Activated T-cell treated with anti-CD3 and anti-CD28 coated beads for 4 hours (primary cell): ENCODE measurements at places on chromosomes 2 and 18.

- no peak for DNase-seq
These were observed 32.8 kb downstream of the FSIP2 start for GRCh38 chr2:185771396-185771795.

GRCh38 chr2:58578276-58578675, 337.2 kb upstream of the FANCL start:
- DNase-seq, result no peak

- no peak for DNase-seq
These were observed 578 bp upstream of the ACKR3 start for GRCh38 chr2:236568922-236569572.

DNA sequence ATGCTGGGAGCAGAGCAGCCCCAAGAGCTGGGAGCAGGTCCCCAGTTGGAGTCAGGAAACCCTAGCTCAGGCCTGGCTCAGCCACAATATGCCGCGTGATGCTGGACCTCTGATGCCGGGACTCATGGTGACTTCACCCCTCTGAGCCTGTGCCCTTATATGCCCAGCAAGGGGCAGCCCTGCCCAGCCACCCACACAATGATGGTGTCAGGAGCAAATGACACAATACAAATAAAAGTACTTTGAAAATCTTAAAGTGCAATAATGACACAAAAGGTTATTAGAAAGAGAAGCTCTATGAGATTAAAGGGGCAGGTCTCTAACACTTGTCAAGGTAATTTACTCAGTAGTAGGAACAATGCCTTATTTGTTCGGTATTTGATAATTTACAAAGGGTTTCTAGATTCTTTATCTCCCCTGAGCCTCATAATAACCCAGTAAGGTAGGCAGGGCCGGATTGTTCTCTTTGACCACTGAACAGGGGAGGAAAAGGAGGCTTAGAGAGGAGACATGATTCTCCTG, 18.3 kb upstream of the KIF3C start:
- no peak for DNase-seq

- DNase-seq, result no peak
These were observed 53.2 kb downstream of the SFXN5 start for GRCh38 chr2:73018188-73018825.

- DNase-seq, result no peak
These were observed 433 bp downstream of the SH3RF3 start for GRCh38 chr2:109129356-109129920.

DNA sequence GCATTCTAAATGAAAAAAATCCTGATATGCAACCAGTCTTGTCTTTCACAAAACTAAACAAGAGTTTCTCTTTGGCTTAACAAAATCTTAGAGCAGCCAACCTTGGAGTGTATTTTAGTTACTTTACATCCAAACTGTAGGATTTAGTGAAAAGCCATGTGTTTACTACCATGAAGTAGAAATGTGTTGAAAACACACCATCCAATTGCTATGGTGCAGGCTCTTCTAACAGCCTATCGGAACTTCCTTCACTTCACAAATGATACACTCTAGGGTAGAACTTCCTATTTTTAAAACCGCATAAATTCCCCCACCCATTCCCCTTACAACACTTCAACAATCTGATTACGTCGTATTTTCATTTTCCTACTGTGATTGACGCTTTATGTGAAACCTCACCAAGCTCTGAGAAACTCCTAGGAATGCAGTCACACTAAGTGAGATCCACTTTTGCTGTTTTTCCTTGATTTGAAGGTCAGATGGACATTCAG, 74.4 kb upstream of the MAP4K4 start:
- DNase-seq, result no peak

GRCh38 chr2:162926501-162926900, 87.9 kb upstream of the KCNH7 start:
- no peak for DNase-seq

DNA sequence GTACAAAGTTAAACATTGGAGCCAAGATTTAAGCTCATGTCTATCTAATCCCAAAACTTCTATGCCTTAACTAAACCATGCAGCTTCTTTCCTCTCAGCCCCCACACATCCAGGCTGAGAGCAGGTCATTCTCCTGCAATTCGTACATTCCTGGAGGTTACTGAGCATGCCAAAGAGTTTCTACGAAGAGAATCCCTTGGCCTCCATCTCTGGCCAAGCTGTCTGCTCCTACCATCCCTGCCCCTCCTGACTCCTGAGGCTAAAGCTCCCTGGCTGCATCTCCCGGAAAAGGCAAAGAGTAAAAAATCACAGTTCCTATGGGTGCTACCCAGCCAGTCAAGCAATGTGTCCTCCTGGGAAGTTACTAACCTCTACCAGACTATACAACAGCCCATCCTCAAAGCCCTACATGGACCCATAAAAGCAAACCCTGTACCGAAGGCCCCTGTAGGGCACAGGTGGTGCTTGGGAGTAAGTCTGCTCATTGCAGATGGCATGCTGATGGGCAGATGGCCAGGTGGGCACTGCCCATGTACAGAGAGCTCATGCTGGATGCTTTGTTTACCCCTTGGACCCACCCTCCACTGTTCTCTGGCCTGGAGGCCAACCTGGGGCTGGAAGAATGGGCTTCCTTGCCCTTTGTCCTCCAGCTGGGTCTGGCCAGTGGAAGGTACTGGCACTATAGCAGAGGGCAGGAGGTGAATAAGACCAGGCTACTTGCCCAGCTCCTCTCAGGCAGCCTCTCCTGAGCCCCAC, 99.5 kb downstream of the TTC32 start:
- no peak for DNase-seq

DNA sequence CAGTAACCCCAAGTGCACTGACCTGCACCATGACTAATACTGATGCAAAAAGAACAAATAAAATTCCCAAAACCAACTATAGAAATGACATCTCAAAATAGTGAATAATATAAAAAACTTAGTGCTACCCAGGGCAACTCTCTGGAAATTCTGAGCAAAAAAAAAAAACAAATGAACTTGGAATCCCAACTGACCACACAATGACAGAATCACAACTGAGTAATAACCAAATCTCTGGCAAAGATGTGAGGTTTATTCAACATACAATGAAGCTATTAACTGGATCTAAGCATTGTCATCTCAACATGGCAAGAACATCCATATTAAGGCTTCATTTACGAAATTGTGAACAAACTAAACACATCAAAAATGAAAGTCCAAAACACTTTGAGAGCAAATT, 22.7 kb downstream of the EXOC6B start:
- DNase-seq, result no peak

GRCh38 chr2:100744589-100744988, 75.3 kb upstream of the NPAS2 start:
- DNase-seq, result no peak

DNA sequence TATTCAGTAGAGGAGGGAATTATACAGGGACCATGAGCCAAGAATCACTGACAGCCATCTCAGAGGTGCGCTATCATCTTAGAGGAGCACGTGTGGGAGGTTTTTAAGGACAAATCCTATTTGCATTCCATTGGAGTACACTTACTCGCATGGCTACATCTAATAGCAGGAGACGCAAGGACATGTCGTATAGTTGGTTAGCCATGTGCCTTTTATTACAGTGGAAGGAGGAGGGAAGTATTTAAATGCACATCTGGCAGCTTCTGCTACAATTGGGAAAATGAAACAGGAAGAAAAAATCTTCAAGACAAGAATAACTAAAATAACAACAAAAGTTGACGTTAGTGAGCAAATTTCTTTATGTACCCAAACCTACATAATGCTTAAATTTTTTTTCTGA, 86.5 kb upstream of the UGP2 start:
- DNase-seq, result no peak

GRCh38 chr2:14678761-14679160, 46.2 kb downstream of the LRATD1 start:
- no peak for DNase-seq

GRCh38 chr18:54222922-54223567, 1.4 kb downstream of the MBD2 start:
- DNase-seq, result no peak

GRCh38 chr2:10495311-10495987, 47.3 kb upstream of the ODC1 start:
- no peak for DNase-seq

GRCh38 chr18:79275992-79276391, 119.7 kb upstream of the NFATC1 start:
- no peak for DNase-seq

DNA sequence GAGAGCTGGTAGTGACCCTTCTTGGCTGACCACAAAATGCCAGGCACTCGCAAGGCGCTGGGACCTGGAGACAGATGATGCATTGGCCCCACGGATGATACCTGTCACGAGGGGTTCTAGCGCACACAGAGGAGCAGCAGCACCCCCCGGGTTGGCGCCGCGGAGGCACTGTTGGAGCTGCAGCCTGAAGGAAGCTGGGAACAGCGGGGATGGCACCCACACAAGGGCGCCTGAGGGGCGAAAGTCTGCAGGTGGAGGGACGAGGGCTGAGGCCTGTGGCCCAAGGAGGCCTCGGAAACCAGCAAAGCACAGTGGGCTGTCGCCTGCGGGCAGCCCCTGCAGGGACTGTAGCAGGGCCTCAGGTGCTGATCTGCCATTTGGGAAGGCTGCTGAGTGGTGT, 33.6 kb downstream of the FAM228A start:
- DNase-seq, result no peak

GRCh38 chr2:43265421-43265820, 39.0 kb upstream of the ZFP36L2 start:
- no peak for DNase-seq

GRCh38 chr2:33529771-33530481, 53.5 kb downstream of the RASGRP3 start:
- DNase-seq, result no peak

DNA sequence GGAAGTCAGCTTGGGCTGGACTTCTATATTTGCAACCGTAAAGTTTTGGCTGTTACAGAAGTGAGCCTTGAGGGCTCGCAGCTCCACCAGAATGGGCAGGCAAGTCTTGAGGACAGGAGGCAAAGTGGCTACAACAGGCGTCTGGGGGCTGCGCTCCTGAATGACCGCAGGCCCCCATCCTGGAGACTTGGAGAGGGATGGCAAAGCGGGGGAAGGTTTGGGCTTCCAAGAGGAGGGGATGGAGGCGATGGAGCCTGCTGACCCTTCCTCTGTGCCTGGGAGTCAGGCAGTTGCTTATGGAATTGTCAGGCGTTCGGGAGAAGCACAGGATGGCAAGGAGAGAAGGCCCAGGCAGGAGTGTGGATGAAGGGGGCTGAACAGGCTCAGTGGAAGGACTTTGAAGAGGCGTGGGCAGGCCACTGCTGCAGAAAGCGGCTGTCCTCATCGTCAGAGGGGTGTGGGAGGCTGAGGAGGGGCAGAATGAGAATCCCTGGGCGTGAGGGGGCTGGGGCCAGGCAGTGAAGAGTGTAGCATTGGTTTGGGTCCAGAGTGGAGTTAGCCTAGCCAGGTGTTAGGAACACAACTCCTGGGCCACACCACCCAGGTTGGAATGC, 72.3 kb downstream of the INHBB start:
- DNase-seq, result no peak

DNA sequence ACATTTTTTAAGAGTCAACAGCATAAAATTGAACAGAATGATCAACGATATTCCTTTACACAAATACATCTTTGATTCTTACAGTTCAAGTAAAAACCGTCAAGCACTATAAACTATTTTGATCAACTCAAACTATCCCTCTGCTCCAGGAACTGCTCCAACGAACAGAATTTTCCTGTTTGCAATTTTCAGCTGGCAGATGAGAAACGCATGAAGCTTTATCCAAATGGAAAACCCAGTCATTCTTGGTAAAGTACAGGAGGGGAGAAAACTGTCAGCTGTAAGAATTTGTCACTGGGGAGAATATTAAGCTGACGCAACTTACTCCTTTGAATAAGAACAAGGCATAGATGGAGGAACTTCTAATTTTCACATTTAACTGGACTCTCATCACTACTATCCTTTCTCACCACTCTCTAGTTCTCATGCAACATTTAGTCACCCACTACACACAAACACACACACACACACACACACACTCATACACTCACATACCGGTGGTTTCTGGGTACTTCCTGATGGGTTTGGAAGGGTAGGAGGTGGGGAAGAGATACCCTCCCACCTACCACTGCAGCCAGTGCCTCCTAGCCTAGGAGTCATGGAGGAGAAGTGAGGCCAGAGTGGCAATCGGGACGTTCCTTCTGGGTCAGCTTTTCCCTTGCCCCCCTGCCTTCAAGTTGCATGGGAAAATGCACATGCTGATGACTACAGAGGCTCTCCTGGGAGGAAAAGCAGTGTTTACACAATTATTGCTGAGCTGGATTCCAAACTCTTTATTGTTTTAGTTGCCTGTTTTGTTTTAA, 54.0 kb upstream of the SPATS2L start:
- DNase-seq, result no peak

DNA sequence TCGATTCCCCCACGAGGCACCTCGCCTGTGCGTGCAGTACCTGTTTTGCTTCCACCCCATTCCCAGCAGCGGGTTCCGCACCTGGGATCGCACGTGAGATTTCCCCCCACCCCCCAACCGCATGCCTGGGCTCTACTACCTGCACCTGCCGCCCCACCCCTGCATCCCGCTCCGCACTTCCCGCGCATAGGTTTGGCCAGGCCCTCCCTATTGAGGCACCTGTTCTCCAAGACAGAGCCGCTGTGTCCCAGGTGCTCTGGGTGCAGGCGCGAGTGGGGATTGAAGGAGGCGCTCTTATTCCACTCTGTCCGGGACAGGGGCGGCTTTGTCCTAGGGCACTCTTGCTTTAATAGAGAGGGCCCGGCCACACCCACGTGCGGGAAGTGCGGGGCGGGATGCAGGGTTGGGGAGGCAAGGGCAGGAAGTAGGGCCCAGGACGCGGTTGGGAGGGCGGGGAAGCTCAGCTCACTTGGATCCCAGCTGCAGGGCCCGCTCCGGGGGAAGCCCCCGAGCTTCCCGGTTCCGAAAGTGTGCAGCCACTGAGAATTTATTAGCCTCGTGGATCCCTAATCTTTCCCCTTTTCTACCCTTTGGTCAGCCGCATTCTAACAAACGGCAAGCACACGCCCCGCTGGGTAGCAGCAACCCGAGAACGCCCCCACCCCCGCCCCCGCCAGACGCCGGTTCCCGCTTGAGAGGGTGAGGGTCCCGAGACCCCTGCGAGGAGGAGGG, 670 bp upstream of the MOCOS start:
- no peak for DNase-seq

DNA sequence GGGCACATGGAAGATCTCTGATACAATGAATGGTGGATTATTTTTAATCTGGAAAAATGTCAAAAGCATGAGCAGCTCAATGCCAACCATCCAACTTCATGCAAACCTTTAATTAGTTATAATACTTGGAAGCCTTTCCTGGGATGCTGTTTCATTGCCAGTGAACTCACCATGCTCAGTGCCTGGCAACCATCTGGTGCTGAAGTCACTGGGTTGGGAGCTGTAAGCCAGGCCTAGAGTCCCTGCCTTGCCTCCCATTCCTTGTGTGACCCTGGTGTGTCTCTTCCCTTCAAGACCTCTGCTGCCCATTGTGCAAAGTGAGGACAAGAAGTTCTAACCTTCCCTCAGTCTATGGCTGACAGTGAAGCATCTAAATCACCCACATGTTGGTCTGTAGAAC, 458.7 kb downstream of the RNF144A start:
- DNase-seq, result no peak
